HCT116 (cell line): ENCODE measurements at places on chromosomes 1 and 21.

DNA sequence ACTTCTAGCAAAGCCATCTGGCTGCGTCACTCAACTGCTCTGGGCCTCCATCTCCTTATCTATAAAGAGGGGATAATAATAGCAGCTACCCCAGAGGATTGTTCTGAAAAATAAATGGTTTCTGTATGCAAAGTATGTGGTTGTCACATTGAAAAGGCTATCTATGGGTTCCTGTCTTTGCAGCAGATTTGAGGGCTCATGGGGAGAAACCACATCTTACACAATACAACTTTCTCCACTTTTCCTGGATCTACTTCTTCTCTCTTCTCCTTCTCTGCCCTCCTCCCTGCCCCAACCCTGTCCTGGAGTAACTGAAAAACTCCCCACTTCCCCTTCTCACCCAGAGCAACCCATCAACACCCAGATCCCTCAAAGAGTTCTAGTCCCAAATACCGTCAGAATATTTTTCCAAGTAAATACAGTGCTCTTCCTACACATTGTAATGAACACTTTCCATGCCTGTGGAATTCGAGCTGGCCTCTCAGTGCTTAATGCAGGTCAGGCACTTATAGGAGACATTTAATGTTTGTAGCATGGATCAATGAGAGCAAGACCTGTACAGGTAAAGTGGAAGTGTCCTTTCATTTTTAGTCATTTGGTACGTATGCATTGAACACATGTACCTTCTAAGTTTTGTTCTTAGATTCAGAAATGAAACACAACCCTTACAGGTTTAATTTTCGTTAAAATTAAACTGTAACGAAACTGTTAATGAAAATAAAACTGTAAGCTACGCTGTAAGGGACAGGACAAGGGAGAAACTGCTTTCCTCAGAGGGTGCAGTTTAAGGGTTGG, 131.9 kb downstream of the AK5 start:
- no peak for DNase-seq

DNA sequence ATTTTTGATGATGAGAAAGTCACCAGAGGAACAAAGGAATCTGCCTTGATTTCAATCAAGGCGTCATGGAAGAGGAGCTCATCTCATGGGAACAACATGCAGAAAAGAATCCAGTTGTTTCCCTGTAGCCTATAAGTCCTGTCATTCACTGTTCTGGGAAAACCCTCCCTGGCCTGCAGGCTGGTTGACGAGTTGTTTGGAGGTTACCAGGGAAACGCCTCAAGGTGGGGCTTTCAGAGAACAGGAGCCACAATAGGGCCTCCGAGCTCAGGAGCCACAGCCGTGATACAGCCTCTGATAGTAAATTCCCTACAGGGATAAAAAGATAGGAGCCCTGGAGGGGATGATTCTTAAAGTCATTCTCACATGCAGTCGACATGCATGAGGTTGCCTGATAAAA, 135.2 kb downstream of the PSMG1 start:
- no peak for DNase-seq

DNA sequence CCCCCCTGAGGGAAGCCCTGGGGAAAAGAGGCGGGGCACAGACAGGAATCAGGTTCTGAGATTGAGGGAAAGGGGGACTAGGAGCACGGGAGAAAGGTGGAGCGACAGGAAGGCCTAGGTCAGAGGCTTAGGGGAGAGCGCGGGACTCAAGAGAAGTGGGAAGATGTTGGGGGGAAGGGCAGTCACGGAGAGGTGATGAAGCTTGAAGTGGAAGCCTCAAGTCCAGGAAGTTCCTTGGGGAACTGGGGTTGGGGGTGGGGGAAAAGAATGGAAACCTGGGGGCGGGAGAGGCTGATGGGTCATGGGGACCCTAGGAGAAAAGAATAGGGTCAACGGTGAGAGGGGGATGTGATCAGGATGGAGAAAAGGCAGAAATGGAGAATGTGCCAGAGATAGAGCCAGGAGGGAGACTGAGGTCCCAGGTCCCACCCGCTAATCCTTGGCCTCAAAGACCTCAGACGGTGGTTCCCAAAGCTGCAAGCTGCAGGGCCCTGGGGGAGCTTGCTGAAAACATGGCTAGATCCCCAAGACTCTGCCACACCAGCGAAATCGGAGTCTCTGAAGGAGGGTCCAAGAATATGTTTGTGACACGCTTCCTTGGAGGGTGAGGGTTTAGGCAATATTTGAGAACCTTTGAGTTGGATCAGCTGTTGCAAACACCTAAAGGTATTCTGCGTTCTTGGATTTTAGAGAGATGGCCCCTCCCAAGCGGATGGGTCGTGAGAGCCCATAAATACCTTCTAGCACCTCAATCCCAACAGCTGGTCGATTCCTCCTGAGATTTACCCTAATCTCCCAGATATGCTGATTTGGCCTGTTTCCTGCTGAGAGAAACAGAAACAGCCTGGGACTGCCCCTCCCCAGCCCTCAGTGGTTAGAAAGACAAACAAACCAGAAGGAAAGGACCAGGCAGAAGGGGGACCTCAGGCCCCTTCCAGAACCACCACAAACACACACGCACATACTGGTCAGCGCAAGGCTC, 3.6 kb downstream of the C1orf232 start:
- DNase-seq, result no peak

- no peak for DNase-seq
Observed at GRCh38 chr1:21930629-21931170, 6.4 kb downstream of the HSPG2 start.

DNA sequence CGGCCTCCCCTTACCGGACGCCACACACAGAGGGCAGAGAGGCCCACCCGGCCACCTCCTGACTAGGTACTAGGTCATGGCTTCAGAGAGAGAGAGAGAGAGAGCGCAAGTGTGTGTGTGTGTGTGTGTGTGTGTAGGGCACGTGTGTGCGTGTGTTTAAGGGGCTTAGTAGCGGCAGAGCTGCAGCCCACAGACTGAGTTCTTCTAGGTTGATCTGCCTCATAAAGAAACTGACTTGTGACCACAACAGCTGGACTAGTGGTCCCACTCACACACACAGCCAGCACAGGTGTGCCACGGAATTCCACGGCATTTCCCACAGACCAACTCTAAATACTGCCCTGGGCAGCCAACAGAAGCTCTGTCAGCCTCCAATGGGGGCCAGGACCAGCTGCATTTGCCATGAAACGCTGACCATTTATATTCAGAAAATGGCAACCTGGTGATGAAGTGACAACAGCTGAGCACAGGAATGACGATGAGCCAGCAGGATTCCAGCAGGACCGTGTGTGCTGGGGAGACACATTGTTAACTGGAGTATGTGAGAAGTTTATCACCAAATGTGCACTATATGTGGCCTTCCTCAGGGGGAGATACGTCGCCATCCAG, 38.8 kb upstream of the GPR153 start:
- no peak for DNase-seq

- DNase-seq, result no peak
Observed at GRCh38 chr1:83781667-83782066, 217.3 kb downstream of the TTLL7 start.

GRCh38 chr1:228417483-228418203, 982 bp upstream of the TRIM17 start:
- peak; percentile 16 for DNase-seq
